ENCODE measurements at places on chromosomes 4 and X.

DNA sequence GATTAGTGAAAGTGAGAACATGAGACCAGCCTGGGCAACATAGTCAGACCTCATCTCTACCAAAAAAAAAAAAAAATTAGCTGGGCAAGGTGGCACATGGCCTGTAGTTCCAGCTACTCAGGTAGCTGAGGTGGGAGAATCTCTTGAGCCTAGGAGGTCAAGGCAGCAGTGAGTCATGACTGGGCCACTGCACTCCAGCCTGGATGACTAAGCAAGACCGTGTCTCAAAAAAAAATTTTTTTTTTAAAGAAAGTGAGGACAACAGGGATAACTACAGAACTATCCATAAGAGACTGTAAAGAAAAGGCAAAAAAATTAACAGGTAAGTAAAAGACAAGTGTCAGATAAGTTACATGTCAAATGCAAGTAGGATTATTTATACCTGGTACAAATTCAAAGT is 13.5 kb upstream of the SPP1 start:
- no peak for DNase-seq

- no peak for DNase-seq
Measured at GRCh38 chr4:128232719-128233118, 54.9 kb downstream of the PGRMC2 start.

- no peak for DNase-seq
Measured at GRCh38 chrX:127207326-127207725, 387.8 kb downstream of the PRR32 start.

GRCh38 chr4:80114732-80115265 is 41.8 kb upstream of the ANTXR2 start:
- DNase-seq: no peak

- DNase-seq: no peak
Measured at GRCh38 chr4:105145156-105145902, 1.3 kb upstream of the TET2 start.
